WTC11 (cell line): ENCODE measurements at places on chromosomes 1 and 21.

- no peak for DNase-seq
Observed at GRCh38 chr21:15022608-15023261, 42.1 kb downstream of the NRIP1 start.

- no peak for DNase-seq
Observed at GRCh38 chr1:115977499-115978258, 1.4 kb downstream of the SLC22A15 start.

- DNase-seq: no peak
Observed at GRCh38 chr21:41643246-41643966, 123.4 kb downstream of the RIPK4 start.

DNA sequence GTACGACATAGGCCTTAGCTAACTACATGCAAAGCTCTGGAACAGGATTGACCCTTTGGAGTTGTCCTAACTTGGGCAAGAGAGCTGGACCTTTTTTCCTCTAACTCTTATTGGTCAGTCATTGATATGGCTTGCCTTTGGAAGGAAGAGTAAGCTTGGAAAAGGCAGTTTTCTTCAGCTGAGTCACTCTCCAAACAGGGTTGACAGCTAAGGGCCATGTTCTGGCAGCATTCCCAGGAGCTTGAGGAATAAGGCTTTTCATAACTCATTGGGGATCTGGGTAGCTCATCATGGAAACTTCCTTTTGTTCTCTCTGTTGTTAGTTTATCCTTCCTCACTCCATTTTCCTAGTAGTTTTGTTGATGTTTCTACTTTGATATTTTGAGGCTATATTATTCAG lies 14.5 kb upstream of the ERRFI1 start:
- DNase-seq: no peak

DNA sequence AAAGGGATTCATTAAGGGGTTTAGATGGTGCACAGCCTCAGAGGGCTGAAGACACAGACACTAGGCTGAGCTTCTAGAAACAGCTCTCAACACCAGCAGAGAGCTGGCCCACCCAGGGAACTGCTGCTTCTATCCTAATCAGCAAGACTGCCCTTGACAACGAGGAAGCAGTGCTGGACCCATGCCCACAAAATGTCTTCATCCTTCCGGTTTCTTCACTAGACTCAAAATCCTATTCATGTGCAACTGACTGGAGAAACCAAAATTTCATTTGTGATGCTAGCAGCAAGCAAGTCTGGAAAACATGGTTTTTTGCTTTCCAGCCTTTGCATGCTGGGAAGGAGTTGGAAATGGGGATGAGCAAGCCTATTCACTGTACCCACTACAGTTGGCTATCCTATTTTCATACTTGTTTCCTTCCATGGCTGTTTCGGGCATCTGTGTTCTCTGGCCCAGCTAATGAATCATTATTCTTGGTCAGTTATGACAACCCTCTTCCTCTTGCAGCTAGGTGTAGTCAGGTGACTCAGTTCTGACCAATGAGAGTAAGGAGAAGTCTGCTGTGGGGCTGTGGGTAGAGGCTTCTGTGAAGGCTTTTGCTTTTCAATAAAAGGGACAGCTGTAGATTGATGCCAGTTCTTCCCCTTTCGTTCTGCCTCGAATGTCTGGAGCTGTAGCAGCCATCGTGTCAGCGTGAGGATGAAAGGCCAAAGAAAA lies 14.6 kb upstream of the TMEM61 start:
- DNase-seq: no peak

GRCh38 chr1:6911021-6911941 lies 126.0 kb downstream of the CAMTA1 start:
- no peak for DNase-seq

GRCh38 chr1:36511804-36512798 lies 29.4 kb upstream of the CSF3R start:
- no peak for DNase-seq

- no peak for DNase-seq
Observed at GRCh38 chr1:37439349-37439995, 34.9 kb upstream of the ZC3H12A start.

DNA sequence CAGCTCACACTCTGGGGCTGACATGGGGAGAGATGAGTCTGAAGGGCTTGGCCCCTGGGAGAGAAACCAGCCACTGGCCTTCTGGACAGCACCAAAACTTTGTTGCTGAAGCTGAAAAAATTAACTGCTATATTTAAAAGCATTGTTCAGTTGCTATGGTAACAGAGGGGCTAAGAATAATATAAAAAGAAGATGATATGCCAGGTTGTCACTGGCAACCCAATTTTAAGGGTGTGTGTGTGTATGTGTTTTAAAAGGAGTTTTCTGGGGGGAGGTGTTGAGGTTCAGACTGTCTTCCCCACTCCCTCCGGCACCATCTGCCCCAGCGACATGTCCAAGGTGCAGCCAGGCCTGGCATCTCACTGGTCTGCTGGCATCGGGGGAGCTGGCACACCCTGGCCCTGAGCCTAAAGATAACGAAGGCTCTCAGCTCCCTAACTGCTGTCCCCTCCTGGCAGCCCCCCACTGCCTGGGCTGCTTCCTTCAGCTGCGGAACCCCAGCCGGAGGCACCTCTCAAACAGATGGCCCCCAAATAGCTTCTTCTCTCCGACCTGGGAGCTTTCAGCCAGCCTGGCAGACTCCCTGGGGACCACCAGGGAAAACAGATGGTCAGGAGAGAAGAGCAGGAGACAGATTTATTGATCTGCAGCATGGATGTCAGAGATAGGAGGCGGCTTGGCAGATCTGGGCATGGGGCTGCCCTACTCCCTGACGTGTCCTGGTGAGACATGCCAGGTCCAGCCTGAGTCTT lies 203.9 kb downstream of the HIVEP3 start:
- no peak for DNase-seq

DNA sequence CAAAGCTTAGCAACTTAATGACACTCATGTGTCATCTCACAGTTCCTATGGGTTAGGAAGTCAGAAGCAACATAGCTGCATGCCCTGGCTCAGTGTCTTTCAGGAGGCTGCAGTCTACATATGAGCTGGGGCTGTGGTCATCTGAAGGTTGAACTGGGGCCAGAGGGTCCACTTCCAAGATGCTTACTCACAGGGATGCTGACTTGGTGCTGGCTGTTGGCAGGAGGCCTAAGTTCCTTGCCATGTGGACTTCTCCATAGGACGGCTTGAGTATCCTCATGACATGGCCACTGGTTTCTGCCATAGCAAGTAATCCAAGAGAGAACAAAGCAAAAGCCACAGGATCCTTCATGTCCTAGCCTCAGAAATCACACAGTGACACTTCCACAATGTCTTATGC lies 12.1 kb upstream of the FAM43B start:
- DNase-seq: no peak

GRCh38 chr1:53165408-53165961 lies 23.0 kb upstream of the SLC1A7 start:
- no peak for DNase-seq

DNA sequence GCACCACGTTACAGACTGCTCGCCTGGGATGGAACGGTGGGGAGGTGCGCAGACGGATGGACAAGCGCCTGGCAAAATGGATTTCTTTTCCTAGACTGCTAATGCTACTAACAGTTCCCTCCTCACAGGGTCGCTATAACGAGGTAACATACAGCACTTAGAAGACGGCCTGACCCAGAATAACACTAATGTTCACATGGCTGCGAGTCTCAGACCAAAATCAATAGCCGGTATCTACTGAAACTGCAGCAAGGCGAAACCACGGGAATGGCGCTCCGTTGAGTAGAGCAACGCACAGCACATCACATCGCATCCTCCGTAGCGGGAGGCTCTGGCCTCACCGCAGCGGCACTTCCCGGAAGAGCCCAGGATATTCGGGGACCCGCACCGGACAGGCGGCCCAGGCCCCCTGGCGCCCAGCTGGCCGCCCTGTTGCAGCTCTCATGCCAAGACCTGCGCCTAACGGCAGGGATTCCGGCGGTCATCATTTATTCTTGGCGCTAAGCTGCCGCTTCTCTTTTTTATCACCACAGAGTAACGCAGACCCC lies 46.6 kb downstream of the VPS26C start:
- DNase-seq: peak; percentile 24

DNA sequence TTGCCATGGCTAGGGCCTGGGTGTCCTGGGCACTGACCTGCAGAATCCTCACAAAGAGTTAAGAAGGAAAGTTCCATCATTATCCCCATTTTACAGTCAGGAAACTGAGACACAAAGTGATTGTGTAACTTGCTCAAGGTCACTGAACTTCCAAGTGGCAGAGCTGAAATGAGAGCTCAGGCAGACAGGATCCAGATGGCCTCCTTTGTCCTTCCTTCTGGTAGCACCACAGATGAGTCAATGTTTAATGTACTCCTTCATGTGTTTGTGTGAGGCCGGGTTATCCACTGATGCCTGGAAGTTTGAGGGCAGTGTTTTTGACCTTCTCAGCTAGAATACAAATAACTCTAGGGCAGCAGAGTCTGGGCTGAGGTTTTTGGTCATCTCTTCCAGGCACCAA lies 207.0 kb downstream of the TNR start:
- DNase-seq: no peak

- DNase-seq: peak; percentile 63
Observed at GRCh38 chr1:112501810-112502641, 6.7 kb upstream of the WNT2B start.
